Fibroblast of villous mesenchyme (primary cell): ENCODE measurements at places on chromosomes 1 and 21. TPM values are rescaled to one million over a fixed set of nuclear protein-coding genes. Genes with fewer than 3 reads are reported as not detected.

POLR3GL gene
- 11.2 and 14.8 TPM in 2 replicates for total RNA-seq

PCAT6 gene
- 0.64 TPM in 1 of 2 replicates, not detected in the other for total RNA-seq

PLA2G2D gene
- total RNA-seq, result not detected in 2 replicates

CFHR2 gene
- not detected in 2 replicates for total RNA-seq

INSRR gene
- total RNA-seq, result not detected in 2 replicates

HPCA gene
- not detected in 2 replicates for total RNA-seq

SHE gene
- total RNA-seq, result not detected in 2 replicates

SMIM1 gene
- 1.7 and 3.5 TPM in 2 replicates for total RNA-seq

OLFML2B gene
- 4.8 and 5.2 TPM in 2 replicates for total RNA-seq

ELF3 gene
- 0.32 and 3.9 TPM in 2 replicates for total RNA-seq

IRF6 gene
- total RNA-seq, result under 0.01 and 0.32 TPM in 2 replicates

UQCRHL gene
- total RNA-seq, result 1.3 and 1.9 TPM in 2 replicates

SPRR2A gene
- not detected in 2 replicates for total RNA-seq

S100A1 gene
- not detected in 2 replicates for total RNA-seq

GBP5 gene
- total RNA-seq, result under 0.01 and 0.32 TPM in 2 replicates

CHI3L1 gene
- total RNA-seq, result 15.8 and 136 TPM in 2 replicates

KCNQ4 gene
- under 0.01 TPM in 2 replicates for total RNA-seq

TFF3 gene
- not detected in 2 replicates for total RNA-seq

SERPINC1 gene
- total RNA-seq, result not detected in 2 replicates

MMP23B gene
- total RNA-seq, result 6.5 and 11.0 TPM in 2 replicates

RXRG gene
- not detected in 2 replicates for total RNA-seq

TRPM2 gene
- under 0.01 and 0.32 TPM in 2 replicates for total RNA-seq

TMEM269 gene
- total RNA-seq, result under 0.01 TPM in 2 replicates

PLEKHA6 gene
- total RNA-seq, result 2.9 and 3.9 TPM in 2 replicates

RHBG gene
- not detected in 2 replicates for total RNA-seq

OR2G6 gene
- total RNA-seq, result not detected in 2 replicates

KRTAP19-1 gene
- total RNA-seq, result not detected in 2 replicates

TNN gene
- not detected in 2 replicates for total RNA-seq

FAM72C gene
- total RNA-seq, result 0.64 and 1.3 TPM in 2 replicates

RORC gene
- total RNA-seq, result under 0.01 TPM in 1 of 2 replicates, not detected in the other

TMEM240 gene
- 2.2 and 2.3 TPM in 2 replicates for total RNA-seq

NBPF4 gene
- under 0.01 TPM in 1 of 2 replicates, not detected in the other for total RNA-seq

TCHH gene
- total RNA-seq, result under 0.01 TPM in 1 of 2 replicates, not detected in the other

BTBD19 gene
- total RNA-seq, result 11.6 and 13.0 TPM in 2 replicates
